ENCODE measurements at places on chromosomes 4 and X.

DNA sequence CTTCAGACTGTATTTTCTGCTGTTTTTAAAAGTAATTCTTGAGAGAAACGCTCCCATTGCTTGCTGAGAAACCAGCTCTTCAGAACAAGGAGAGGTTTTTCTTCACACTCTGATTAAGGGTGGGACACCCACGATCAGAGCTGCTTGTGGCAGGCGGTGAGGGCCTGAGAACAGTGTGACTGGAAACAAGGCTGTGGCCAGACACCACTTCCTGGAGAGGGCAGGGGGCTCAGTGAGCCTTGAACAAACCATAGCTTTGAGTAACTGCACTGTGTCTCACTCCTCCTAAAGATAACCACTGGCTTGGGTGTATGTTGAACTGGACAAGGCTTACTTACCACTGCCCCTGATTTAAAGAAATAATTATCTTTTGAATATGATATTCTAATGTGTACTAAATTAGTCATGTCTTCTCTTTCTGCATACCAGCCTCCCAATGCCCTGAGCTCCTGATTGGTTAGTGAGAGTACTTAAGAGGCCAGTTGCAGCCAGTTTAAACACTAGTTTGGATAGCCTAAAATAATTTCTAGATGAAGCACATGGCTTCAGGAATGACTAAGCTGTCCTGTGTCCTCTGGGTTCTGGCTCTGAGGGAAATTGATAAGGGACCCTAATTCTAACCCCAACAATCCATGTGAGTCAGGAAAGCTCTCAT lies 3.7 kb upstream of the GPR82 start:
- DNase-seq = no peak

GRCh38 chrX:20265726-20266681 lies 705 bp downstream of the RPS6KA3 start:
- DNase-seq = peak; percentile 19

- peak; percentile 8 for DNase-seq
Measured at GRCh38 chr4:176492646-176493302, 173.0 kb downstream of the SPCS3 start.

DNA sequence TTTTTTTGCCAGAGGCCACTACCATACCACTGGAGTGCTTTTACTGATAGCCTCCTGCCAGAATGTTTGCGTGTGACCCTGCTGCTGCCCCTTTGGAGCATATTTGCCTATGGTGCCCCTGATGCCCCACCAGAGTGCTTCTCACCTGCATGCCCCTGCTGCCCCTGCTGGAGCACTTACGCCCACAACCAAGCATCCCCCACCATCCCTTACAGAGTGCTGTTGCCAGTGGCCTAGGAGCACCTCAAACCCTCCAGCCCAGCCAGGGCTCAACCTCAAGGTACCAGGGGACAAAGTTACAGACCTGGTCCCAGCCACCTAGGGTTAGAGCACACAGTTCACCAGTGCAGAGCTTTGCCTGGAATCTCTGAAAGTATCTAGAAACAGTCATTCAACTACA lies 207.2 kb downstream of the CFAP299 start:
- DNase-seq = no peak

- DNase-seq = peak; percentile 44
Measured at GRCh38 chrX:13646154-13646549, 6.8 kb upstream of the TCEANC start.

DNA sequence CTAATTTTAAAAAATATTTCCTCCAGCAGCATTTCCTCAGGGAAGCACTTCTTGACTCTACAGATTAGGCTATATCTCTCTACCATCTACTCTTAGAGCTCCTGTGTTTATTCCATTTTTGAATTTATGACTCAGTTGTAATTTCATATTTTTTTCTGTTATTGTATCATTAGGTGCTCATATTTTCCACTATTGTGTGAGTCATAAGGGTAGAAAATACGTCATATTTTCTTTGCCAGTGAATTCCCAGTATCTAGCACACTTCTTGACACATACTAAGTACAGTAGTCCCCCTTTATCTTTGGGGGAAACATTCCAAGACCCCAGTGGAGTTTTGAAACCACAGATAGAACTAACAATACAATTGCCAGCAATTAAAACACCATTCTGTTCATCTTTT lies 431.2 kb downstream of the GASK1B start:
- DNase-seq = no peak

GRCh38 chr4:176436293-176436973 lies 116.7 kb downstream of the SPCS3 start:
- DNase-seq = no peak

- DNase-seq = no peak
Measured at GRCh38 chrX:39950018-39950688, 147.6 kb downstream of the BCOR start.

GRCh38 chrX:9184211-9184610 lies 150.3 kb upstream of the FAM9B start:
- DNase-seq = no peak

- DNase-seq = peak; percentile 56
Measured at GRCh38 chrX:119690921-119691716, 1.8 kb downstream of the SEPTIN6 start.

DNA sequence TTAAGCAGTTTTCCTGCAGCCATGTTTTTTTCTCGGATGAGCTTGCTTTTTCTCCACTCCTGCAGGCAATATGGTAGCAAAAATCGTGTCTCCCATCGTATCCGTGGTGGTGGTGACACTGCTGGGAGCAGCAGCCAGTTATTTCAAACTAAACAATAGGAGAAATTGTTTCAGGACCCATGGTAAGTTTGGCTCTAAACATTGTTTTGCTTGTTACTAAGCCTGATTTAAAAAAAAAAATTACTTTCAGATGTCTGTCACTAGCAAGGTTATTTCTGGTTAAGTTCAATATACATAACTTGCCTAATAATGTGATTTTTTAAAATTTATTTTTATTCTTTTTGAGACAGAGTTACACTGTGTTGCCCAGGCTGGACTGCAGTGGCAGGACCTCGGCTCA lies 17.5 kb upstream of the GYG2 start:
- DNase-seq = no peak

- DNase-seq = no peak
Measured at GRCh38 chrX:38649221-38649620, 87.9 kb downstream of the TSPAN7 start.
